ENCODE measurements at places on chromosomes 3 and 15.

DNA sequence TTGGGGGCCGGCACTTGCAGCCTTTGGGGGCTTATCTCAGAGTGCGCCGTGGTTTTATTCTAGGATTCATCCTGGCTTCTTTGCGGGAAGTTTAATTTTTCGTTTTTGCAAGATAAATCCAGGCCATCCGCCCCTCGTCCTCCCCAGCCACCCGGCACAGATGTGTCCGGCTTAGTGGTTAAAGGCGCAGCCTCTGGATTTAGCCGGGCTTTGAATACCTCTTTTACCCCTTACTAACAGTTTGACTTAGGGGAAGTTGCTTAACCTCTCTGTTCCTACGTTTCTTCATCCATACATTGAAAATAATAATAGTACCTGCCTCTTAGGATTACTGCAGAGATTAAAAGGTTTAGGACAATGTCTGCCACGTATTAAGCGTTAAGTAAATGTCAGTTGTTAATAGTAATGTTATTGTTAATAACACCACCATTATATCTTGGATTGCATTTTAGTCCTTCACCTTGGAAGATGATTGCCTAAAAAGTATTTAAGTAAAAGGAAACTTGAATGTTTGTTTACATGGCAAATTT lies 714 bp downstream of the ECT2 start:
- no peak for DNase-seq

GRCh38 chr3:154307363-154307762 lies 16.9 kb downstream of the DHX36 start:
- DNase-seq: no peak

- DNase-seq: no peak
Observed at GRCh38 chr15:29942143-29942542, 119.9 kb upstream of the TJP1 start.

DNA sequence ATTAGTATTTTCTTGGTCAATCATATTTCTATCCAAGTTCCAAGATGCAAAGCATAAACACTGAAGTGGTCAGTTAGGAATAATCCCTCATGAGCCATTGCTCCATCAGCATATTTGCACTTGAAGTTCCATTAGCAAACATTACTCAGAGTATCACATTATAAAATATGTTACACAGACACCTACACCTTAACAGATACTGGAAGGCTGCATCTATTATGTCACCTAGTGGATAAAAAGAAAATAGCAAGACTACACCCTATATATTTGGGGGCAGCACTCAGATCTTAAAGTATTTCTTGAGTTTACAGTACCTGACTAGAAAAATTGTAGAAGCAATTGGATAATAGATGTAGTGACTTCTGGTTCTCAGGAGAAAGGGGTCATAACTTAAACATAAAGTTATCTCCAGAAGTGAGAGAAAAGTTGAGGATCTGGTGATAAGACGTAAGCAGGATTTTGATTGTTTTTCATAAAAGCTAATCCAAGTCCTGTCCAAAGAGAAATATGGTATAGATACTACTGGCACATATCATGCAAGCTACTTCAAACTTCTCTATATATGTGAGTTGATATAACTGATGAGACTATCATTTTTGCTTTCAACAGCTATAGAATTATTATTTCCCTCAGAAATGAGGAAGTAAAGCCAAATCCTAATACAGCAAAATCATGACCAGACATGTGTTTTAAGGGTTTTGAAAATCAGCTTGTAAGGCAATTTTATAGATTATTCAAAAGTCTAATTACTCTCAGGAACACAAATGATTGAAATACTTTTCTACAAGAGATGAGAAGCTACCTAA lies 422.2 kb downstream of the GBE1 start:
- no peak for DNase-seq

- no peak for DNase-seq
Observed at GRCh38 chr3:56825567-56826438, 24.1 kb upstream of the ARHGEF3 start.

DNA sequence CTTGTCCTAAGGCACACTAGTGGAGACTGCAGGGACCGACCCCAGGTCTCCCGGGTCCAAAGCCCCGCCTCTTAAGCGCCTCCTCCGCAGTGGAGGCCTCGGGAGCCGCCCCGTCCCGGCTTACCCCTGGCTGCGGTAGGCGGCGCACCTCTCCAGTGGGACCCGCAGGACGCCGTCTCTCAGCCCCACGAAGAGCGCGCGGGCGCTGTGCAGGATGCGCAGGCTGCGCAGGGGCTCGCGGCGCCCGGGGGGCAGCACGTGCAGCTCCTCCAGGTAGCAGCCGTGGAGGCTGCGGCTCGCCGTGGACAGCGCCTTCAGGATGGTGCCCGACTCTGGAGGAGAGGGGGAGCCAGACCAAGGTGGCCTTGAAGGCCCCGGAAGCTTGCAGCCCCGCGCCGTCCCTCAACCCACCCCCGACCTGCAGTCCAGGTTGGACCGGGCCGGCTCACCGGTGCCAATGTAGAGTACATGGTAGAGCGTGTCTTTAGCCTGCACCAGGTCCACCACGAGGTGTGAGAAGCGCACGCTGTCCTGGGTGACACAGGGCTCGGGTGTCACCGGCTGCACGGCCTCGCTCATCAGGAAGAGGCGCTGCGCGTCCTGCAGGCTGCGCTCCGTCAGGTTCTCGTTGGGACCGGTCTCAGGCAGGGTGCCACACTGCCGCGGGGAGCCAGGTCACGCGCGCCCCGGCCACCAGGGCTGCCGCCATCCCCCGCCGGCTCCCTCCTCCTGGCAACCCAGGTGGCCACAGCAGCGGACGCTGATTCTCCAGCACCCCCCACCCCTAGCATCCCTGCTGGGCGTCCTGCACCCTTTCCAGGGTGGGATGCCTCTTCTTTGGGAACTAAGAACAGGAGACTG lies 105.5 kb downstream of the SEMA5B start:
- no peak for DNase-seq

- no peak for DNase-seq
Observed at GRCh38 chr3:169627073-169627472, 36.4 kb downstream of the MECOM start.

- DNase-seq: no peak
Observed at GRCh38 chr3:35639254-35640186, at the start of gene ARPP21. Gene ARPP21, plus strand, starts transcription at chr3:35639525. Its CDS starts 42,227 bp downstream, at chr3:35681752.
